RWPE2 (cell line): ENCODE measurements at places on chromosomes 7 and 10.
A peak's percentile ranks its signal among the peaks of the same experiment; 100 is the strongest.

- no peak for DNase-seq
- no peaks in the 10 kb centered on the region for H3K36me3 ChIP-seq
- H3K27ac ChIP-seq = no peak overlapping the region
- no peaks in the 10 kb centered on the region for H3K27me3 ChIP-seq
- no peaks in the 10 kb centered on the region for H3K4me1 ChIP-seq
Measured at GRCh38 chr10:109650228-109650627, 273.1 kb downstream of the XPNPEP1 start.

DNA sequence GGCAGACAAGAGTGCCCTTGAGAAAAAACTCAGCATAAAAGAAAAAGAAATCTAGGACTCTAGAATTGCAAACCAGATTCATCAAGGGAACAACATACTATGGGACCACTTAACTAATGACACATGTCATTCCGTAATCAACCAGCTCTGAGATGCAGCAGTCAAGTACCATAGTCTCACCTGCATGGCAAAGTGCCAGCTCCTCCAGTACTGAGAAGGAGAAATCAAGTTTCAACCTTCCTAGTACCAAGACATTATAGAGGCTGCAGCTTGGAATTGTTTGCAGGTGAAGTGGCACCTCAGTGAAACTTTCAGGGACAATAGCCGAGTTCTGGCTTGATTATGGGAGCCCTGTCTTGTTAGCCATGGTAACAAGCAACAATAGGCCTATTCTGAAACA, 11.5 kb downstream of the STEAP1 start:
- peaks cover 3% of the 10 kb centered on the region; the same call in 1 of the 2 replicates for H3K36me3 ChIP-seq
- H3K4me1 ChIP-seq = no peaks in the 10 kb centered on the region
- H3K27me3 ChIP-seq = no peaks in the 10 kb centered on the region
- H3K4me3 ChIP-seq = no peak overlapping the region

- no peak for DNase-seq
- no peak overlapping the region for H3K4me3 ChIP-seq
- no peak overlapping the region for H3K27ac ChIP-seq
- no peaks in the 10 kb centered on the region for H3K36me3 ChIP-seq
- H3K27me3 ChIP-seq = no peaks in the 10 kb centered on the region
Measured at GRCh38 chr7:29457141-29457561, 106.5 kb upstream of the PRR15 start.

DNA sequence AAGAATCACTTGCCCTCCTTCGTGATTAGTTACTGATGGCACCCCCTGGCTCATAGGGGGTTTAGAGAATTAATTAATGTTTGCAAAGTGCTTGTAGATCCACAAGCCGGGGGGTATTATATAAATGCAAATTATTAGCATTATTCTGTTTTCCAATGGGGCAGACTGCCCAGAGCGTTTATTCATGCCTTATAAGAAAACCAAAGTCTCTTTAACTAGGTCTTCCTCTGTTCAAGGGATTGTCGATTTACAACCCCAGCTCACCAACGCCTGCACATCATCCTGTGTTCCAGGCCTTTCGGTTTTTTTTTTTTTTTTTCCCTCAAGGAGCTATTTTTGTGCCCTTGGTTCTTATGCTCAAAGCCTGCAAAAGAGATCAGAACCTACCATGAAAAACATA, 630.7 kb downstream of the PARD3 start:
- peaks cover 5% of the 10 kb centered on the region for H3K4me1 ChIP-seq
- no peak overlapping the region for H3K27ac ChIP-seq
- no peaks in the 10 kb centered on the region for H3K36me3 ChIP-seq
- H3K27me3 ChIP-seq = no peaks in the 10 kb centered on the region

DNA sequence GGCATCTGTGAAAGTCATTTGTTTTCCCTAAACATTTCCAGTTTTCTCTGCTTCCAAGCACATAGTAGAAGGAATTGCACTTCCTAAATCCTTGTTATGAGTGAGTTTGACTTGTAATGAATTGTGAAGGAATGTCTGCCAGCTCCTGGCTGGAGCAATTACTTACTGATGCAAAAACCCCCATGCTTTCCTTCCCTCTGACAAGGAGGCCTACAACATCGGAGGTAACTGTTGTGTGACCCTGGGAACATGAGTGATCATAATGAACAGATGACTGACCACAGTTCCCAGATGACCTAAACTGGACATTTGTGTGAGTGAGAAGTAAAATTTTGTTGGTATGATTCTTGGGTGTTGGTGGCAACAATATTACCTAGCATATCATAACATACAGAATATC, 21.4 kb upstream of the CPVL start:
- DNase-seq = no peak
- H3K4me1 ChIP-seq = no peaks in the 10 kb centered on the region
- H3K27me3 ChIP-seq = no peaks in the 10 kb centered on the region
- H3K27ac ChIP-seq = no peak overlapping the region
- H3K4me3 ChIP-seq = no peak overlapping the region

DNA sequence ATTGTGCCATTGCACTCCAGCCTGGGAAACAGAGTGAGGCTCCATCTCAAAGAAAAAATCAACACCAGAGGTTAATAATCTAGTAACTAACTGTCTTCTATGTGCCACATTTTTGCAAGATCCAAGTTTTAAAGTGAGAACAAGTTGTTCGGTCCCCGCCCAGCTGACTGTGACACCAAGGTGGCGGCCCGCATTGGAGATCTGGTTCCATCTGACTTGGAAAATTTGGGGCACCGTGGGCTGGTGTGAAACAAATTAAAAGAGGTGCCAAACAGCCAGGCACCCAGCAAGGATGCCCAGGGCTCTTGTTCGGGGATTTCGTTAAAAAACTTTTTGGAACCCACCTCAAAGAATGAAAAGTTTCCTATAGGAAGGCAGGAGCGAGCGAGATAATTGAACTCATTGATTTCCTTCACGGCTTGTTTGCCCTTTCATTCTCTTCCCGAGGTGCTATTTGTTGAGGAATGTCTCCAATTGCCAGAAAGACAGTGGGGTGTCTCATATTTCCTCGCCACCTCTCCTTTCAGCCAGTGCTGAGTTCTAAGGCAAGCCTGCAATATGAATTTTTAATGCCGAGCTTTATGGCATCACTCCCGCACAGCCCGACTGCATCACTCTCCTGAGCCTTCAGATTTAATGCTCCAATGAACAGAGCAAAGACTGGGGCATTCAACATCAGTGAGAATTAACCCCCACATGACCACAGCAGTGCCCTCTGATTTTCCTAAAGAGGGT, 156.9 kb upstream of the SH2B2 start:
- H3K4me3 ChIP-seq = no peak overlapping the region
- peaks cover 9% of the 10 kb centered on the region for H3K4me1 ChIP-seq
- no peak overlapping the region for H3K27ac ChIP-seq
- peaks cover under 1% of the 10 kb centered on the region; the same call in 1 of the 2 replicates for H3K36me3 ChIP-seq
- DNase-seq = no peak

- H3K4me1 ChIP-seq = no peaks in the 10 kb centered on the region
- no peak for DNase-seq
- no peaks in the 10 kb centered on the region for H3K36me3 ChIP-seq
- H3K4me3 ChIP-seq = no peak overlapping the region
Measured at GRCh38 chr10:53009961-53010907, 237.7 kb upstream of the MBL2 start.

DNA sequence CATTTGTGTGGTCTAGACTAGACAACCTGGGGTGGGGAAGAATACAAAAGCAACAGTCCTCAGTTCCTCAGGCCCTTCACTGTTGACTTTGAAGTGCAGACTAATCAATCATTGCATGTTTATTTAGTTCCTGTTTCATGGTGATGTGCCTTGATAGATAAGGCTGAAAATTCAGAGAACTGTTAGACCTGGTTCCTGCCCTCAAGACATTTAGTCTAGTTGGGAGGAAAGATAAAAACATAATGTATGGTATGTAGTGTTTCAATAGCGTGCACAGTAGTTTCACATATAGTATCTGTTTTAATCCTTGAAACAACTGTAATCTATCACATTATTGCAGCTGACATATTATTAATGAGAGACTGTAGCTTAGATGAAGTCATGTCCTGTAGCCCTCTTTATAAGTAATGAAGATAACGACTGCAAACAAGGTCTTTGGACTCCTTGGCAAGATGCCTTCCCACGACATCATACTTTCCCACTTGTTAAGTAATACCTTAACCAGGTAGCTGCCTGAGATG, 124.0 kb downstream of the CELF2 start:
- H3K27me3 ChIP-seq = no peaks in the 10 kb centered on the region
- H3K4me1 ChIP-seq = no peaks in the 10 kb centered on the region
- no peak overlapping the region for H3K4me3 ChIP-seq
- DNase-seq = no peak

GRCh38 chr7:90459888-90460287, 9.6 kb upstream of the PTTG1IP2 start:
- no peak overlapping the region for H3K4me3 ChIP-seq
- peaks cover 6% of the 10 kb centered on the region for H3K4me1 ChIP-seq
- no peak overlapping the region for H3K27ac ChIP-seq
- no peak for DNase-seq
- no peaks in the 10 kb centered on the region for H3K27me3 ChIP-seq
- no peaks in the 10 kb centered on the region for H3K36me3 ChIP-seq

DNA sequence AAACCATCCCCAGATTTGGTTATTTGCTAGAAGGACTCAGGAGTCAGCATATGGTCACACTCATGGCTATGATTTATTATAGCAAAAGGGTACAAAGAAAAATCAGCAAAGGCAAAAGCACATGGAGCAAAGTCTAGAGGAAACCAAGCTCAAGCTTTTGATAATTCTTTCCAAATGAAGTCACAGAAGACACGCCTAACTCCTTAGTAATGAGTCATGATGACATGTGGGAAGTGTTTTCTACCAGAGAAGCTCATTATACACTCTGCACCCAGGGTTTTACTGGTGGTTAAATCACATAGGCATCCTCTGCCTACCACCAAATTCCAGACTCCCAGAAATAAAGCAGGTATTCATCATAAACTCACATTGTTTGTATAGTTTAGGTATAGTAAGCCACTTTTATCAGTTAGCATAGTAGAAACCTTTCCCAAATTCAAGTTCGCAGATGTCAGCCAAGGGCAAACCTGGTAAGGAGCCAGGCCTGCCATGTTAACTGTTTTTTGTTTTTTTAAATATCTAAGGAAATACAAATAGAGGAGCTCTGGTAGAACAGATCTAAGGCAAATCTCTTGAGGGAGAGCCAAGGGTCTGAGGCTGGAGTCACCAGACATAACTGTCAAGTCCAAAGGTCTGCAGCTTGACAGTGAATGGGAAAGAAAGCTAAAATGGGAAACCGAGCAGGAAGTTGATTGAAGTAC, 15.4 kb upstream of the HIBADH start:
- H3K27me3 ChIP-seq = no peaks in the 10 kb centered on the region
- no peak overlapping the region for H3K4me3 ChIP-seq
- no peak for DNase-seq
- H3K4me1 ChIP-seq = peaks cover 26% of the 10 kb centered on the region
- H3K27ac ChIP-seq = peak overlapping the region; percentile 98

DNA sequence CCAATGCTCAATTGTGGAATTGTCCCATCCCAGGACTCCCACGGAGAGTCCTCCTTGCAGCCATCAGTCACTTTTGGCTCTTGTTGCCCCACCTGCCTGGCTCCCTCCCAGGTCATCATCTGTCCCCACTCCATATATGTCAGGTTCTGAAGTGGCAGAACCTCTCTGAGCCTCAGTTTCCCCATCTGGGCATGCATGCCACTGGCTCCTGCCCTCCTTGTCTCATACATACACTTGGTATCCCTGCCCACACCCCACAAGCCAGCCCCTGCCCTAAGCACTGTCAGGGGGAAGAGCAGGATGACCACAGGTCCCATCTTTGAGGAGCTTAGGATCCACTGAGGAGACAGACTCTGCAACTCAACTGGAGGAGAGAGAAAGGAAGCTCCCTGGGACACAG, 156.9 kb downstream of the GRID1 start:
- H3K36me3 ChIP-seq = no peaks in the 10 kb centered on the region
- DNase-seq = no peak
- no peak overlapping the region for H3K27ac ChIP-seq
- no peaks in the 10 kb centered on the region for H3K27me3 ChIP-seq
